Dorsolateral prefrontal cortex (tissue), 122 donors: ENCODE measurements at places on chromosomes 13 and 19.

GRCh38 chr19:42023121-42023942, 29.3 kb upstream of the ATP1A3 start:
- DNase-seq, result no peak

DNA sequence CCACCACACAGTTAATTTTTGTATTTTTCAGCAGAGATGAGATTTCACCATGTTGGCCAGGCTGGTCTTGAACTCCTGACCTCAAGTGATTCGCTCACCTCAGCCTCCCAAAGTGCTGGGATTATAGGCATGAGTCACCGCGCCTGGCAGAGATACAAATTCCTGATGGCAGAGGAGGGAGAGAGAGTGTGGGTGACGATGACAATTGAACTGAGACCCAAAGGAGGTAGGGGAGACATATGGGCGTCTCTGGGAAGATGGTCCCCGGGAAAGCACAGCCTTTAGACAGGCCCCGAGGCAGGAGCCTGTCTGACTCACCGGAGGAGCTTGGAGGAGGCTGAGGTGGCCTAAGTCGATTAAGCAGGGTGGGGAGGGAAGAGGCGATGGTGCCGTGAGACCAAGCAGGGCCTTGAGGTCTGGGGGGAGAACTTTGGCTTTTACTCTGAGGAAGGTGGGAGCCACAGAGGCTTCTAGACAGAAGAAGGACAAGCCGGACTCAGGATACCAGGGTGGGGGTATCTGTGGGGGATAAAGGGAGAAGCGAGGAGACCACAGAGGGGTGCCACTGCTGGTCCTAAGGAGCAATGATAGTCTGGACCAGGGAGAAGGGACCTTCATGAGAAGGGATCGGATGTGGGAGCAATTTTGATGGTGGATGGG, 38.2 kb downstream of the ARRDC2 start:
- DNase-seq, result no peak

- no peak for DNase-seq
These were observed 13.1 kb upstream of the OR1M1 start for GRCh38 chr19:9073806-9074205.

GRCh38 chr19:3653865-3654513, 27.4 kb upstream of the CACTIN start:
- DNase-seq, result no peak

GRCh38 chr13:26019881-26020870, 31.6 kb downstream of the SHISA2 start:
- DNase-seq, result no peak

DNA sequence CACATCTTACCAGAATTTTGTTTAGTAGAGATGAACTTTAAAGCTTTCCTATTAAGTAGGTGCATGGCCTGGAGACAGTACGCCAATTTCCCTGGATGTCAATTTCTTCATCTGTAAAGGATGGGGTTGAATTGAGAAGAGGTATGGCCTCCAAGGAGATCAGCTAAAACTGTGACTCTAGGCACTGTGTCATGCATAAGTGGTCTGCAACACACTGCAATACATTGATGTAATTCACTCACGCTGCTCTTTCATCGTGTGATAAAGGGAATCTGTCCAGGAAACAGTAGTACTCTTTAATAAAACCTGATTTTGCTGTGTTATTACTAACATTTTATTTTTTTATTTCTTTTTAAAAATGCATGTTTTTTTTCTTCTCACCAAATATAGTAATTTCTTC, 795.8 kb downstream of the DIAPH3 start:
- no peak for DNase-seq

GRCh38 chr13:78845656-78846365, 186.9 kb upstream of the OBI1 start:
- DNase-seq, result no peak

DNA sequence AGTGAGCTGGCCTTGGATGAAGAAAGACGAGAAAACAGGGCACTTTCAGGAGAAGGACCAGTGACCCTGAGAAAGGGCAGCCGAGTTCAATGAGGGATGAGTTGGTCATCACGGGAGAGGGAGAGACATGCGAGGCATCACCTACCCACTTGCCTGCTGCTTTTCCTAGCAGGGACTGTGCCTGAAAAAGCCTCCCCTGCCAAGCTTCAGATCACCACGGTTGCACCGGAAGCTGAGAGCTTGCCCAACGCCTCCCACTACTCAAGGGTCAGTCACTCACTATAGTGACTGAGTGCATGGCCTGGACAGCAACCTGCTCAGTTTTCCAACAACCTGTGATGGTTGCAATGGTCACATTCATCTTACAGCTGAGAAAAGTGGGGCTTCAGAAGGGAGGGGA, 12.6 kb upstream of the EPHX3 start:
- no peak for DNase-seq

- no peak for DNase-seq
These were observed 162.8 kb downstream of the ZNF536 start for GRCh38 chr19:30535011-30535410.

DNA sequence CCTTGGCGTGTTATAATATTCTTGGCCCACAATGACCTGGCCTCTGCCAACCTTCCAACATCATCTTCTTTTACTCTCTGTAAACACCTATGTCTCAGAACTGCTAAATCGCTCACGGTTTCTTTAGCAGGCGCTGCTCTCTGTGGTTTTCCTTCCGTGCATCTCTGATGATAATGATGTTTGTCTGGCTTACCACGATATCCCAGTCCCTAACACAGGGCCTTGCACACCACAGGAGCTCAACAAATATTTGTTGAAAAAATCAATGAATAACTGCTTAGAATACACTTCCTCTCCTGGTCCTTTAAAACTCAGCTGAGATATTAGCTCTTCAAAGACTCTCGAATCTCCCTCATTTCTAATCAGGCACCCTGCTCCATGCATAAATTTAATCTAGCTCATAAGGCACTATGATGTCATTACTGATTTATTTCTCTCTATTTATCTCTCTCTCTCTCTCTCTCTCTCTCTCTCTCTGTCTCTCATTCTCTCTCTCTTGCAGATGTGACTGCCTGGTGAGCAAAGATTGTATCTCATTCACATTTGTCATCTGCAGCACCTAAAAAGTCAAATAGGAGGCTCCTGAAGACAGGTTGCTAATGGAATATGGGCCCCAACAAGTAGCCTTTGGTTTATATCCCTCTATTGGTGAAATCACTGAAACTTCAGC, 206.4 kb downstream of the NHLRC3 start:
- no peak for DNase-seq

GRCh38 chr13:48066310-48066989, 28.5 kb downstream of the MED4 start:
- DNase-seq, result no peak

DNA sequence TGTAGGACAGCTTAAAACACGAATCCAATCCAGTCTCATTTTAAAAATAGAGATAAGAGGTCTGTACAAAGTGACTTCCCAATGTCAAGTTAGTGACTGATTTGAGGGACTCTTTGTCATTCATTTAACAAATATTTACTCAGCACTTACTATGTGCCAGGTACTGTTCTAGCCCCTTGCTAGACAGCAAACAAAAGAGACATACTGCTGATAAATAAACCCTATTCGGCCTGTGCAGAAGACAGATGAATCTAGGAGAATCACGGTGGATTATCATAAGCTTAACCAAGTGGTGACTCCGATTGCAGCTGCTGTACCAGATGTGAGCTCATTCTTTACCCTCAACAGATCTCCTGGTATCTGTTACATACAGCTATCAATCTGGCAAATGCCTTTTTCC, 6.4 kb upstream of the ELF1 start:
- DNase-seq, result no peak

DNA sequence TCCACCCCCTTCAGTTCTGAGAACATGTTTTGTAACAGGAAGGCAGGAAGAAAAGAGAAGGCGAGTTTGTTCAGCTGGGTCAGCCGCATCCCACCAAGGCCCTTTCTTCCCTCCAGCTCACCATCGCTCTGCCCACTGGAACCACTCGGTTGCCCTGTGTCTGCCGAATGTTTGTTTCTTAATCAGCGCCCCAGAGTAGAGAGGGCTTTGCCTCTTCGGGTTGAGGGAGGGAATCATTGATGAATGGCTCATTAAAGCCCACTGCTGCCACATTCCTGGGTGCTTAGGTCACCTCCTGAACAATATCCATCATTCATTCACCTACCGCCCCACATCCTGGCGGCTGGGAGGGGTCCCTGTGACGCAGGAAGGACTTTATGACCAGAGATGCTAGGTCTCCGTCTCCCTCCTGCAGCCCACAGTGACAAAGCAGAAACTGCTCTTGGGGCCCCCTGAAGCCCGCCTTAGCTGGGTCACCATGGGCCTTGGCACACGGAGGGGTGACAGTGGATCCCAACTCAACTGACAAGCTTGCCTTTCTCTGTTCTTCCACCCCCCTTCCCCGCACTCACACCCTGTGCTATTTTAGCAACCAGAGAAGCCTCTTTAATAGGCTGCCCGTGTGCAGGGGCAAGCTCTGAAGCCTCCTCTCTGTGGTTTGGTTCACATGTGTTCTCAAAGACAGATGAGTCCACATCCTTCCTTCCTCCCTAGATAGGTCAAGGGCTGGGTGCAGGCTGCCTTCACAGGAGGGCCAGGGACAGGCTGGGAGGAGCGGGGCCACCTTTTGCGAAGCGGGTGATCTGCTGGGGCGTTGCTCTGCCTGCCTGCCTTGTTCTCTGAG, 46.2 kb downstream of the ACTN4 start:
- DNase-seq, result no peak

- no peak for DNase-seq
These were observed 1.9 kb downstream of the ADAT3 start for GRCh38 chr19:1906985-1907562.

GRCh38 chr13:66661336-66661735, 568.8 kb downstream of the PCDH9 start:
- no peak for DNase-seq

GRCh38 chr13:108895220-108895704, 265.9 kb downstream of the MYO16 start:
- DNase-seq, result no peak

DNA sequence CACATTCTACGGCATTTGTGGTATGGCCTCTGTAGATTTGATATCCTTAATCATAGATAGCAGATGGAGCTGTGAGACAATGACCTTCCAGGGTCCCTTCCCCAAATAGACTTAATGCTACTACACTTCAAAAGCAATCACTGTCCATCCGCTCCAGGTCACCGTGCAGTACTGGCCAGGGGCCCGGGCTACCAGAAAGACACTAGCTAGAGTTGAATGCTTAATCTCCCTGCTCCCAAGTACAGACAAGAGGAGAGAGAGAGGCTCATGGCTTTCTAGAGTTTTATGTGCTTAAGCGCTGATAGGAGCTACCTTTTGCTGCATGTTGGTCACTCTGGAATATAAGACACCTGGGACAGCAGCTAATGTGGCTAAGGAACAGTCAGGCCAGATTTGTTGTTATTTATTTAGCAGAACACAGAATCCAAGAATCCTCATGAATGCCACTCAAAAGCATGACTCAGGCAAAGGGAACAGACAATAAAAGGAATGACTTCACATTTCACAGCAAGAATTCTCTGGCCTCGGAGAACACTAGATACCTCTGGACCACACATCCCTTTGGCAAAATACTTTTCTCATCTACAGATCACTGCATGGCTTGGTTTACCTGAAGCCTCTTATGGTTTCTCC, 165.0 kb downstream of the LACC1 start:
- DNase-seq, result no peak

DNA sequence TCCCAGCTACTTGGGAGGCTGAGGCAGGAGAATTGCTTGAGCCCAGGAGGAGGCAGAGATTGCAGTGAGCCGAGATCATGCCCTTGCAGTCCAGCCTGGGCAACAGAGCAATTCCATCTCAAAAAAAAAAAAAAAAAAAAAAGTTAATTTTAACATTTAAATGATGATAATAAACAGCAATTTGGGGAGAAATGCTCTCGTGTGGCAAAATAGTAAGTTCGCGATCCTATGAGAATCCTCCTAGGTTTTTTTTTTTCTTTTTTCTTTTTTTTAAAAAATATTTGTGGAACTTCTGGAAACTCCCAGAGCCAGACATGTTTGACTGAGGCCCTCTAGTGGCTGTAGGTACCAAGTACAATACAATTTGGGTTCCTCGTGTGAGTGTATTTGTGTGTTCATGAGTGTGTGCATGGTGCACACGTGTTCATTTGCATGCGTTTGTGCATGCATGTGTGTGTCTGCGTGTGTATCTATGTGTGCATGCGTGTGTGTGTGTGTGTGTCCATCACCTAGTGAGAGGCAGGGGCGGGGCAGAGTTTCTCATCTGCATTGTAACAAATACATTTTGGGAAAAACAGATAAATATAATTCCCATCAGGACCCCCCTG, 31.2 kb downstream of the TMPRSS9 start:
- peak; percentile 52 for DNase-seq

DNA sequence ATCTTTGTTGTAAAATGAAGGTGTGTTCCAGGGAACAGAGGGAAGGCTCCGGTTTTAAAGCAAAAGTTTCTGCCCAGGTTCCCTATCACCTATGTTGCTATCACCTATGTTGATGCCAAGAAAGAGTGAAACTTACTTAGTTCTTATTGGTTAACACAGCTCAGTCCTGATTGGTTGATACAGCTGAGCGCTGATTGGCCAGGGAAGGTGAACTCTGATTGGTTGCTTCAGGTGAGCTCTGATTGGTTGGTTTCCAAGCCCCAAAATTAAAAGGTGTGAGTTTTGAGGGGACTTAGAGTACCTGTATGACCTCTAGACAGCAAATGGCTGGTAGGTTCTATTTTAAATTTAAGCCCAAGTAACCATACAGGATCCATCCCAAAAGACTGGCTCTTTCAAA, 42.2 kb downstream of the FPR3 start:
- no peak for DNase-seq

DNA sequence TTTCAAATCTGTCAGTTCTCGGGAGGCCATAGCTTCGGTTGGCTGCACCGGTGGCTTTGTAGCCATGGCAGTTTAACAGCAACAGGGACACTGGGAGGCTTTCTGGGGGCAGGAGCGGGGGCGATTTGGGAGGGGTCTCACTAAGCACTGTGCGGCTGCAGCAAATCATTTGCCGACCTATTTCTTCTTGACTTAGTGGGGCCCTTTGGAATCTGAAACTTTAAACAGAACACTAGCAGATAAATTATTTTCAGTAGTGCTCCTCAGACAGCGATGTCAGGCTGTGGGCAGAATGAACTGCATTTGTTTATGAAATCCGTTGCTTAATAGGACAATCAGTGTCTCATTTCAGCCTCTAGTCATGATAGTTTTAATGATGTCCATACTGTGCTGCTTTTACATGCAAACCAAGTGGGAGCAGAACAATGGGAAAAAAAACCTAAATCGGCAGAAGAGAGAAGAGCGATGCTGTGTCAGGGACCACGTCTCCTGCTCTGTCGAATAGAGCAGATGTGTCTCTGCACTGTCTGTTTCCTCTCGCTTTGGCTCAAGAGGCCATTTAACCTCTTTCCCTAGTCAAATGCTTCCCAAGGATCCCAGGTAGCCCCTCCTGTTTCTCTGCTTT, 211.9 kb downstream of the OLFM4 start:
- no peak for DNase-seq

DNA sequence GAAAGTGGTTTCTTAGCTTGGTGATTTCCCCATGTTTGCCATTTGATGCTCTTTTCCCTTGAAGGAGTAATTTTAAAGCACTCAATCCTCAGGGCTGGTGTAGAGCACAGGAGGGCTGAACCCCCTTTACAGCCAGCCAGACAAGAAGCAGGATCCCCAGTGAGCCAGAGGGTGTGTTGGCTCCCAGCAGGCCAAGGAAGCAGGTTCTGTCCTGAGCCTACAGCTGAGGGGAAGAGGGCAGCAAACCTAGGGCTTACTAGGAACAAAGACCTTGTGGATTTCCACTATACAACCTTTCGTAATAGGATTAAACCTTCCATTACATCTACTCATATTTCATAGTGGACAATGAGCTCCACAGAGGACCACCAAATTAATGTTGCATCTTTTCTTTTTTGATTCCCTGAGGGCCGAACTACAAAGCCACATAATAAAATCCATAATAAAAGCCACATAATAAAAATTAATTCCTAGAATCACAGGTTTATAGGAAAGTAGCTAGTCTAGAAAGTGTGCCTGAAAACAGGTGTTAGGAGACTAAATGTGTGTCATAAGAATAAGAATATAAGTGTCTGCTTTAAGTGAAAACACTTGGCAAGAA, 300.2 kb downstream of the DCLK1 start:
- DNase-seq, result no peak
